ENCODE measurements at places on chromosomes 11 and 22. TPM values are rescaled to one million over a fixed set of nuclear protein-coding genes. Genes with fewer than 3 reads are reported as not detected.

DNA sequence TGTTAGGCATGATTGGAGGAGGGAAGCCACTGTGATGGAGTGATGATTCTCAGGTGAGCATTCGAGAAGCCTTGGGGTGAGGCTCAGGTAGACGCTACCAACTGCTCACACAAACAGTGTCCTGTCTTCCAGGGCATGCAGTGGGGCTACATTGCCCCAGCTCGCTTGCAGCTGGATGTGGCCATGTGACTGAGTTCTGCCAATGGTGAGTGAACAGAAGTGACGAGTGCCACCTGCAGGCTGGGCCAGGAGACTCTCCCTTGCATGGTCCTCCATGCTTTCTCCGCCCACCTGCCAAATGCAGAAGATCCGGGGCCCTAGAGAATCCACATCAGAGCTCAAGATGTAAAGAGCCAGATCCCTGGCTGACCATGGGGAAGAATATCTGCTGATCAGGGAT, 195.9 kb downstream of the BCR start:
- peak; percentile 62 for DNase-seq

DNA sequence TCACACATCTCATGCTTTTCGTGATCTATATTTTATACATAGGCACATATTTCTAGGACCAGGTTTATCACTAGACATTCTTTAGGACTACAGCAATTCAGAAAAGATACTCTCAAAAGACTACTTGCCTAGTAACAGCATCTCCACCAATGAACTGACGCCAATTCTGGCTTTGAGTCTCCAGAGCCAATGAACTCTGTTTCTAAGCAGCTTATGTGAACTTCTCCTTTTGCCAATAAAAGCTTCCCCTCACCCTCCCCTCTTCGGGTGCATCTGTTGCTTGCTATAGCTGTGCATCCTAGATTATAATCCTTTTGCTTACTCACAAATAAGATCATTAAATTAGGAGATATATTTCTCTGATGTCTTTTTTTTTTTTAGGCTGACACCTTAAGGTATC, 11.4 kb upstream of the ANKK1 start:
- DNase-seq, result no peak

DNA sequence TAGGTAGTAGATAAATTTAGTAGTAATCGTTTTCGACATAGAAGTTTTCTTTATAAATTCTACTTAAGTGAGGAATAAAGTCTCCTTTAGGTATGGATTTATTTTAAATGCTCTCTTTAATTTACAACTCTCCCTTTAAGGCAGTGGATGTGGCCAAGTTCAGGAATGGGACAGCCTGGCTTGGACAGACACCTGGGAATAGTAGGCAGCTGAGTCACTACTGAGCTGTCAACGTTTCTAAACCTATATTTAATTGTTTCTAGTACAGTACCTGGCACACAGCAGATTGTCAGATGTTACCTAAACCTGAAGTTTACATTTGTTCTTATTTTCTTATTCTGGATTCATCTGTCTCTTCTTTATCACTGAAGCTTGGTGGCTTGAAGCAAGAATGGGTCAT, 85.1 kb downstream of the DEPDC5 start:
- DNase-seq, result no peak

DNA sequence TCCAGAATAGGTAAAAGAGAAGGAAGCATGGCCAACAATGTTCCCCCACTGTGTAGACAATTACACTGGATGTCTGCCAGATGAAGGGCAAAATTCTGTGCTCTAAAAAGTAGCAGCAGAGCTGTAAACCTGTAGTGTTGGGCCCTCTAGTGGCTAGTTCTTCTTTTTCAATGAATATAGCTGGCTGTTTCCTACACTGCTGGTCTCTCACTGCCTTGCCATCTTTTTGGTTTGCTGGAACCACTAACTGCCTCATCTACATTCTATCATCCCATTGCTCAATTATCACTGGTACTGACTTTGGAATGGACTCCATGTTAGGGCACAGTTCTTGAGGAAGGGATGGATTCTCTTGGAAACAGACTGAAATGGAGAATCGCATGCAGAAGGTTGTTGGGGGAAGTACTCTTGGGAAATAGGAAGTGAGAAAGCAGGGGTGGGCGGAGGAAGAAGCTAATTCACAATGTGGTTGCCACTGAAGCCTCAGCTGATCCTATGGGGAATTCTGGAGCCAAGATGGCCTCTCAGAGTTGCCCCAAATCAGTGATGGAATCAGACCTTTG, 17.9 kb downstream of the KCNE3 start:
- peak; percentile 57 for DNase-seq

DNA sequence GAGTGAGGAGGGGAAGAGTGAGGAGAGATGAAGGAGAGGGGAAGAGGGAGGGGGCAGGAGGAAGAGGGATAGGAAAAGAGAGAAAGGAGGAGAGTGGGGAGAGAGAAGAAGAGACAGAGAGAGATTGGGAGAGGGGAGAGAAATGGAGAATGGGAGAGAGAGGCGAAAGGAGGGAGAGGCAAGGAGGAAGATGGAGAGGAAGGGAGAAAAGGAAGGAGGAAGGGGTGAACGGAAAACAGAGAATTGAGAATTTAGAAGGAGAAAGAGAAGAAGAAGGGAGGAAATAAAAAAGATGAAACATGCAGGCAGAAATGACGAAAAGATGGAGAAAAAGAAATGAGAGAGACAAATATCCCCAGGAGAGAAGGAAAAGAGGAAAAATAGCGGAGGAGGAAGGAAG, 502.8 kb downstream of the MN1 start:
- no peak for DNase-seq

GRCh38 chr22:17164392-17165024, 5.4 kb upstream of the HDHD5 start:
- DNase-seq, result no peak

DNA sequence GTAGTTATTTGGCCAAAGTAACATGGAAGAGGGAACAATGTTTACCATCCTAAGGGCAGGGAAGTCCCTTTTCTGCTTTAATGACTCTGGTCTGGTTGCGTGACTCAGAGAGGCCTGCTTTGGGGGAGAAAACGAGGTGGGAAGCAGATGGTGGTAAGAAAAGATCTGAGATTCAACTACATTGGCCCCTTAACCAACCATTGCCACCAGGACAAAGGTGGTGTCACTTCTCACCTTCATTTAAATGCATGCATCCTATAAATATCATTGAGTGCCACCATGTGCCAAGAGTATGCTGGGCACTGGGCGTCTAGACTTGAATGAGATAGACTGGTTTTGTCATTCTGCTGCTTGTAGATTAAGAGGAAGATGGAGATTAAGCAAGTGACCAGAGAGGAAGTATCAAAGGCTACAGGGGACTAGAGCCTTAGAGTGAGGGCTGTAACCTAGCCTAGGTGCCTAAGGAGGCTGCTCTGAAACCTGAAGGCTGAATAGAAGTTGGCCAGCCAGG, 3.6 kb upstream of the SORL1 start:
- DNase-seq, result no peak

DNA sequence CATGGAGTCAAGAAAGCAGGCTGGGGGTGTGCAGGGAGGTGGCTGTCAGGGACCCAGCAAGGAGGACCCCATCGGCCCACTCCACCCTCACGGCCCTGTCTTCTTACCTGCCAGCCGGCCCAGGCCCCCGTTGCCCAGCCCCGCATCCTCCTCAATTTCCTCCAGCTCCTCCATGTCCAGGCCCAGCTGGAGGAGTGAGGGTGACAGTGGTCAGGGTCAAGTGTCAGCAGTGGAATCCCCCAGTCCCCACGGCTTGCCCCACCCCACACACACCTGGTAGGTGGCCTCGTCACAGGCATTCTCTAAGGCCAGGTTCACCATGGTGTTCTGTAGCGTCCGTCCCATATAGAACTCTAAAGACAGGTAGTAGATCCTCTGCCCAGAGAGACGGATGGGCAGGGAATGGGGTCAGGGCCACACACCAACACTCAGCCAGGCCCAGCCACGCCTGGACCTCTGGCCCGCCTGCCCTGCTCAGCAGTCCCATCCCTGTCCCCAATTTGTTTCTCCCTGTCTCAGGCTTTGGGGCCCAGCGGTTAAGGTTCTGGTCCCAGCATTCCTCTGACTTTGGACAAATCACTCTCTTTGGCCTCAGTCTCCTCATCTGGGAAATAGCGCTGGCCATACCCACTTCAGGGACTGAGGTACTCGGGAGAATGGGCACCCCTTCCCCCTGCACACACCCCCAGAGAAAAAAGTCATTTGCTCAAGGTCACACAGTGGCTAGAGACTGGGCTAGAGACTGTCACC, 1.3 kb downstream of the PYGM start:
- DNase-seq, result no peak

- no peak for DNase-seq
Observed at GRCh38 chr11:67090717-67091116, 28.3 kb upstream of the KDM2A start.

DNA sequence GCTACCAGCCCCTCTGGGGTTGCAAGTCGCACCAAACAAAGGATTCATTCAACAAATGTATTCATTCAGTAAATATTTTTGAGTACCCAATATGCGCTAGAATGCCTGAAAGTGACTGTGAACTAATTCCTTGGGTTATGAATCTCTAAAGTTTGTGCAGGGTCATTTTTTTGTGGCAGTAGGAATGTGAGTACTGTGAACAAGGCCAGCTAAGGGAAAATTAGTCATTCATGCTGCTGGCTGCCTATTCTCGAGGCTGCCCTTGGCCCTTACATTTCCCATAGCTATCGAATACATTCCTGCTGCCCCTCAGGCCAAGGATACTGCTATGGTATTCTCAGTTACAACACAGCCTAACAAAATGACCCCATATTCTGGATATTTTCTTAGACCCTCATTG, 141.6 kb downstream of the TRPC6 start:
- no peak for DNase-seq

GRCh38 chr11:112185883-112186282, 10.6 kb downstream of the BCO2 start:
- DNase-seq, result no peak

- DNase-seq, result peak; percentile 86
Observed at GRCh38 chr11:62905927-62906531, 15.1 kb downstream of the CHRM1 start.

DNA sequence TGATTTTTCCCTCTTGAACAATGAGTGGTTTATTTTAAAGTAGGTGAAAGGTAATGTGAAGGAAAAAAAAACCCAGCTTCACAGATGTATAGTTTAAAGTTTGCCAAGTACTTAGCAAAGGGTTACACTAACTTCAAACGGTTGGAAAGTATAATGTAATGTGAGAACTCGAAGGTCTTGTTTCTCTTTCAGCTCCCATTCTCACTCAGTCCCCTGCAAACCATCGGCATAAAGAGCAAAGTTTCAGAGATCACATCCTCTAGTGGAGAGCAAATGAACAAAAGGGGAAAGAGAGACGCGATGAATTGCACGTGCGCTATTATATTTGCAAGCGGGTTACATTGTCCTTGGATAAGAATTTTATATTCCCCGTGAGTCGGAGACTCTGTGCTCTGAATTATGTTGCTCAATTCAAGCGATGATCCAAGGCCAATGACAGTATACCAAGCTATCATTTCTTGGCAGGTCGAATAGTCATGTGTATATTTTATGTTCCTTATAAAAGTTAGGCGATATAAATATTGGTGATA, 37.6 kb upstream of the BIRC3 start:
- DNase-seq, result no peak

DNA sequence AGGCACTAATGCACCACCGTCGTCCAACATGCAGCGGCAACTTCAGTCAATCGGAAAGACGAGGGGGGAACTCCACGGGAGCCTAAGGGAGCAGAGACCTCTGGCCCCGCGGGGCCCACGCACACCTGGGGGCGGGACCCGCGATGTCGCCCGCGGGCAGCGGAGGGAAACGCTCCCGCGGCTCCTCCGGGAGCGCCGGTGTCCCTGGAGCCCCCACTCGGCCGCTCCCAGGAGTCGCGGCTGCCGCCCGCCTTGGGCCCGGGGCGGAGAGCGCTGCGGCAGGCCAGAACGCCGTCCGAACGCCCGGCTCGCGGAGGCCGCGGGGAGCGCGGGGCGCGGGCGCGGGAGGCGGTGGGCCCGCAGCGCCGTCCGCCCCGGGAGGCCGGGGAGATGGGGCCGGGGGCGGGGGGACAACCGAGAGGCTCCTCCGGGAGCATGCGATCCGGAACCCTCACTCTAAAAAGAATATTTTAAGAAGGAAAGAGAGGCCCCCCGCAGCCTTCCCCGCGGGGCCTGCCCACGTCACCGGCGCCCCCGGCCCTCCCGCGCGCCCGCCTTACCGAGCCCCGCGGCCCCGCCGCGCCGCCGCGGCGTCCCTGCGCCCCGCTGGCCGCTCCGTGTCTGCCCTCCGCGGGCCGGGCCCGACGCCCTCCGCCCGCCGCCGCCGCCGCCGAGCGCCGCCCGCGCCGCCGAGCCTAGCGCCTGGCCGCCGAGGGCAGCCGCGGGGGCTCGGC, 86.6 kb upstream of the ARHGAP32 start:
- DNase-seq, result no peak

GRCh38 chr11:122439866-122440810, 215.4 kb upstream of the UBASH3B start:
- no peak for DNase-seq

DNA sequence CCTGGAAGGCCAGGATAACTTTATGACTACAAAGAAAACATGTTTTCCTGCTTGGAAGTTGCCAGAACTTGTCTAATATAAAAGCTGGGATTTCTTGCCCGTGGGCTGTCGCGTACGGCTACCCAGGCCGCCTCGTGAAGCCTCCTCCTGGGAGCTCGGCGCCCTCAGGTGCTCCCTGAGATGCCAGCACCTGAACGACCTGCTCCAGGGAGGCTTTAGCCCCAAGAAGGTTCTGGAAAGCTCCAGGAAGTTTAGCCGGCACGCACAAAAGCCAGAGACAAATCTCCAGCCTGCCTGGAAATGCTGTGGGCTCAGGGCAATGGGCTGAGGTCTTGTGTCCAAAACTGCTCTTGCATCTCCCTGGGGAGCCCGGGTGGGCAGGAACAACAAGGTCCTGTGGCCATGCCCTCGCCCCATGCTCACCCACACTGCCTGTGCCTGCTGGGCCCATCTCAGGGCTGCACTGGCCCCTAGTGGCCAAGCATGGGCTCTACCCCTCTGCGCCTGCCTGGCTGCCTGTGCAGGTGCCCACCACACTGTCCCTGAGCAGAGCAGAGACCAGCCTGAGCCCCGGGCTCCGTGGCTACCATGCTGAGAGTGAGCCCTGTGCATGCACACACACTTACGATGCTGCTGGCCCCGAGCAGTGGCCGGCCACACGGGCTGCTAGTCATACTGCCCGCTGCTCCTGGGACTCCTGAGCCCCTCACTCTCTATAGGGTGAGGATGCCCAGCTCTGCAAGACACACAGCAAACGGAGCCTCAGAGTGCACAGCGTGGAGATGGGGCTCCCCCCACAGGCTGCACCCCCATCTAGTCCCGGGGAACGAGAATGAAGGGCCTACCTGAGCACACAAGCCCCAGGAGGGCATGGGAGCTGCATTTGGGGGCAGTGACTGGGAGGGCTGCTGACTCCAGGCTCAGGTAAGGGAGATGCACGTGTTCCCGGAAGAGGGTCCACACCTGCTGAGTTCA, 4.9 kb upstream of the CELSR1 start:
- peak; percentile 76 for DNase-seq

VPREB1 gene
- not detected for total RNA-seq

RCOR2 gene
- total RNA-seq, result 0.55 TPM

RPS13 gene
- 986 TPM for total RNA-seq

OR52A1 gene
- not detected for total RNA-seq

DKK3 gene
- not detected for total RNA-seq

SORL1 gene
- 107 TPM for total RNA-seq

LYVE1 gene
- not detected for total RNA-seq

RAB36 gene
- 1.0 TPM for total RNA-seq

NLRP6 gene
- 29.7 TPM for total RNA-seq

CBLIF gene
- not detected for total RNA-seq

Measured in activated CD8-positive, alpha-beta T cell treated with anti-CD3 and anti-CD28 coated beads, Interleukin-2, amount 10 ng/mL, durations not matched to agents 7 days and 5 days (primary cell).